Central memory CD4-positive, alpha-beta T cell (primary cell): ENCODE measurements at places on chromosomes 6 and 20.

GRCh38 chr6:20426177-20427082 lies 24.8 kb downstream of the E2F3 start:
- DNase-seq: no peak

DNA sequence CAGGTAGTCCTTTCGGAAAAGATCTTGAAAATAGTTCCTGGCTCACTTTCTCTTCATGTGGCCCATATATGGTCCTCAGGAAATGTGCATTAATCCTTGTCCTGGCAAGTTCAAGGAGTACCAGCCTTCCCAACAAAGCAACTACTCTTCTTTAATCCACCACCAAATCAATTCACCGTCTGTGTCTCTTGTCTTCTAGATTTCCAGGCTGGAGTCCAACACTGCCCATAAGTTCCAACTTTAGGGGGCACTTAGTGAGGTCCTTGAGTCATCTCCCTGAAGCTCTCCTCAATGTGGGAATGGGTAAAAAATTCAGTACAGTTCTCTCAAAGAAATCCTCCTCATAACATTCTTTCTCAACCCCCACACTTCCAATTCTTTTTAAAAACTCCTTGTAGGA lies 6.9 kb upstream of the DAAM2 start:
- no peak for DNase-seq

GRCh38 chr20:4901031-4901818 lies 100.1 kb downstream of the SLC23A2 start:
- no peak for DNase-seq

GRCh38 chr6:28357036-28357435 lies 7.3 kb downstream of the ZKSCAN3 start:
- no peak for DNase-seq

DNA sequence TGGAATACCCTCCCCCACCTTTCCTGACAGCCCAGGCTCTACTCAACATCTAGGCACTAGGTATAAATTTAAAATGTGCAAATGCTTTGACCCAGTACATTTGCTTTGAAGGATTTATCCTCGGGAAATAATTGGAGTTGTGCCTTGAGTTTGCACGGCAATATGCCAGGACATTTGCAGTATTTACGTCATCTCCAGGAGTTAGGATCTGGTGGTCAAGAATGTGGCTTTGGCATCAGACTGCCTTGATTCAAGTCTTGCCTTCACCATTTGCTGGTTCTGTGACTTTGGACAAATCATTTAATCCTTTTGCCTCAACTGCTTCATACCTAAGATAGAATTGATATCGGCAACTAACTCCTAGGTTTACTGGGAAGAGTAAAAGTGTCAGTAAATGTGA lies 169.6 kb downstream of the PLCB1 start:
- no peak for DNase-seq

- DNase-seq: no peak
Observed at GRCh38 chr6:132209351-132209750, 191.9 kb downstream of the MOXD1 start.

DNA sequence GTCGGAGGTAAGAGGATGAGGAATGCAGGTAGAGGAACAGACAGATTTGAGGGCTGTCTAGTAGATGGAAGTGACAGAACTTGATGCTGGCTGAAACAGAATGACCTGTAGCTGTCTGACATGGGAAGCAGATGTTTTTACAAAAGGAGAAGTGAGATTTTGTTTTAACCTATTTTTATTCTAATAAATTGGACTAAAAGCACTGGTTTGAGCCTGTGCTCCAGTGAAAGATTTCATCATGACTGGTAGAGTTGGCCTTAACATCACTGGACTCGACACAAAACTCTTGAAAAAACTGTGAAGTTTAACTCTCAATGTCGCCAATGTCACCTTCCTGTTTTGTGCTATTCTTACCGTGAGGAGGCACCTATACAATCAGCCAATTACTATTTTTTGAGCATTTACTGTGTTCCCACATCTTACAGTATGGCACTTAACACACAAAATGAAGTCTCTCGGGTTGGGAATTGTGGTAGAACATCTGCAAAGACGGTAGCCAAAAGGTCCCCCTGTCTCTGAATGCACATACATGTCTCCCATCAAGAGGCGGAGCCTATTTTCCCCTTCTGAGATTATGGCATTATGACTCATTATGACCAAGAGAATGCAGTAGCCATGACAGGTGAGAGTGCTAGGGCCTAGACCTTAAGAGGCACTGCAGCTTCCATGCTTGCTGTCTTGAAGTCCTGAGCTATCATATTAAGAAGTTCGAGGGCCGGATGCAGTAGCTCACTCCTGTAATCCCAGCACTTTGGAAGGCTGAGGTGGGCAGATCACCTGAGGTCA lies 93.2 kb downstream of the FOXF2 start:
- no peak for DNase-seq

DNA sequence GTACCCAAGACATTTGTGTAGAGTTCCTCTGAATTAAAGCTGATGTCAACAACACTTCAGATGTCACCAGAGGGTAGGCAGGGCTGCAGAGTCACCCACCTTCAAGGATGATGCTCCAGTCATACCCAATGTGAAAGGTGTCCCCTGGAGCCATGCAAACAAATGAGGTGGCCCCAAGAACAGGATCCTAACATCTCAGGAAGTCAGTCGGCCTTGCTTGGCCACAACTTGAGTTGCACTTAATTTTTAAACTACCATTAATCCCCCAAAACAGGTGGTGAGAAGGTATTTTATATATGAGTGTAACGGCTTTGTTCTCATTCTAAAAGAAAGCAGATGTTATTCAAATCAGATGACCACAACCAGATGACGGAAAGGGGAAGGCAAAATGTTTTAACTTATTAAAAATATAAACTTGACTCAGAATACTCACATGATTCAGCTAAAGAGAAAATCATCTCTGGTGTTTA lies 21.1 kb upstream of the SERPINB1 start:
- no peak for DNase-seq

DNA sequence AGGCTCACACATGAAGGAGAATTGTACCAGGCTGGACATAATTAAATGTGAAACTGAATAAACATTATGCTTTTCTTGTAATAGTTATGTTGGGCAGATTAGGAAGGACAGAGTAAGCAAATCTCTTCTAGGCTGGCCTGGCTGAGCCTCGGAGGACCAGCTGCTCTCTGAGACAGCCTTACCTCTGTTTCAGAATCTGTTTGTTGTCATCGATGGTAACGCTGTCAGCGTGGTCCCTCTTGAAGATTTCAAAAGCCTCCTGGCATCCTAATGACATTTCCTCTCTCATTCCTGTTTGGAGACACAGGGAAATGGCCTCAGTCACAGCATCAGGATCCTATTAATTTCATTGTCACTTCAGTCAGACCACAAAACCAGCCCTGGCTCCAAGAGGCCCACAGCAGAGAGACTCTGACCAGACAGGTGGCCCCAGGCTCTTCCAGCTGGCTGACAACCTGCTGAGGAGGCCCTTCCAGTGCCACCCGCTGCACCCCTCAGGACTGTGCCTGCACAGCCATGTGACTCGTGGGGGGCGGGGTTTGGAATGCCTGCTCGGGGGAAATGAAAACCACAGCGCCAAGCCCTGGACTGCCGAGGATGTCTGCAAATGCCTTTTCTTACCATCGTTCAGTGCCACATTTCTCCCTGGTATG lies 108.5 kb upstream of the KCNK16 start:
- DNase-seq: no peak

- no peak for DNase-seq
Observed at GRCh38 chr20:49029203-49029602, 16.9 kb upstream of the CSE1L start.

GRCh38 chr20:54356801-54357200 lies 118.6 kb upstream of the DOK5 start:
- no peak for DNase-seq

DNA sequence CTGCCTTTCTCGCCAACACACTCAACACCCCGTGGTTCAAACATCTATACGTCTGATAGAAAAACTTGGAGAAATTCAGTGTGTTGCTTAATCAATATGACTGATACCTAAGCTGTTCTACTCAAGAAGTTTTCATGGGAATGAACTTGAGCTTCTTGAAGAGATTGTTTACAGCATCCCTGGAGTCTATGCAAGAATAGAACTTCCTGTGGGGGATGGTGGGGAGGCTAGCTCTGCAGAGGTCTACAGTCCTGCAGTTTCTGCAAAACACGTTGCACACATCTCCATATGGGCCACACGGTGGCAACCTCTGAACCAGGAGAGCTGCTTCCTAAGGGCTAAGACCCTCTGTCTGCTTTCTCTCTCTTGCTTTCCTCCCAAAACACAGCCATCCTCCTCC lies 32.7 kb upstream of the FANCE start:
- no peak for DNase-seq

- no peak for DNase-seq
Observed at GRCh38 chr6:133917781-133918180, 28.9 kb downstream of the TCF21 start.

- DNase-seq: no peak
Observed at GRCh38 chr6:170152989-170153388, 137.9 kb downstream of the DLL1 start.

GRCh38 chr6:155544677-155545076 lies 89.0 kb upstream of the NOX3 start:
- no peak for DNase-seq

DNA sequence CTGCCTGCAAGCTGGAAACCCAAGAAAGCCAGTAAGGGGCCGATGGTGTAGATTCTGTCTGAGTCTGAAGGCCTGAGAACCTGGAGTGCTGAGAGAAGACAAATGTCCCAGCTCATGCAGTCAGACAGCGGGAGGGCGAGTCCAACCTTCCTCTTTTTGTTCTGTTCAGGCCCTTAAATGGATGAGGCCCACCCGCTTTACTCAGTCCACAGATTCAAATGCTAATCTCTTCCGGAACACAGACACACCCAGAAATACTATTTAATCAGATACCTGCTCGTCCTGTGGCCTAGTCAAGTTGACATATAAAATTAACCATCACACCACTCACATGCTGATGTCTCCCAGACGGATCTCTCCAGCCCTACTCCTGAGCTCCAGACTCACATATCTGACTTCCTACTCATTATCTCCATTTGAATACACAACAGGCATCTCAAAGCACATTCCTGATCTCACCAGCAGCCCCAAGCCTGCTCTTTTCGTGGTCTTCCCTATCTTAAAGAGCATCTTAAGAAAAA lies 26.7 kb upstream of the SRC start:
- no peak for DNase-seq

GRCh38 chr6:127302728-127303660 lies 36.3 kb downstream of the RNF146 start:
- peak; percentile 42 for DNase-seq

- DNase-seq: peak; percentile 36
Observed at GRCh38 chr6:163956571-163957407, 542.3 kb downstream of the QKI start.

DNA sequence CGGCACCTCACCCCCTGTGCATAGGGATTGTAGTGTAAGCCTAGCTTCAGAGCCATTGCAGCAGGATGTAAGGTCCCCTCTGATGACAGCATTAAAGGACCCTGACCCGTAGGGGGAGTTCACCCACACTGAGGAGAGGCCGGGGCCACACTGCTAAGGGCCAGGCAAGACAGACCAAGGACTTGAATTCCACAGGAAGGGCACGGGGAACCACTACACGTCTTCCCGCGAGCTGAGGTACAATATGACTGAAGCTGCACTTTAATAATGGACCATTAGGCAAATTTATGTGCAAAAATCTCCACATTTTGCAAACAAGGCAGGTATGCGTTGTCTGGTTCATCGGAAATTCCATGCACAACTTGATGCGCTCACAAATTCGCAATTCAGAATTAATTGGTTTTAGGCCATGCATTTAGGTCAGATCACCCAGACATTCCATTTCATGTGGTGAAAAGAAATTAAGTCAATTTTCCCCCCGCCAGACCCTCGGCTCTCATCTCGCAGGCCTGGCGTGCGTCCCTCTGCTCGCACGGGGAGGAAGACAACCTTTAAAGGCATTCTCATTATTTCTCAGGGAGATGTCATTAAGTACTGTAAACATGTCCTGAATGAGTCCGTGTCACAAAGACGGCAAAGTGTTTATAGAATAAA lies 111.8 kb downstream of the FOXA2 start:
- no peak for DNase-seq

DNA sequence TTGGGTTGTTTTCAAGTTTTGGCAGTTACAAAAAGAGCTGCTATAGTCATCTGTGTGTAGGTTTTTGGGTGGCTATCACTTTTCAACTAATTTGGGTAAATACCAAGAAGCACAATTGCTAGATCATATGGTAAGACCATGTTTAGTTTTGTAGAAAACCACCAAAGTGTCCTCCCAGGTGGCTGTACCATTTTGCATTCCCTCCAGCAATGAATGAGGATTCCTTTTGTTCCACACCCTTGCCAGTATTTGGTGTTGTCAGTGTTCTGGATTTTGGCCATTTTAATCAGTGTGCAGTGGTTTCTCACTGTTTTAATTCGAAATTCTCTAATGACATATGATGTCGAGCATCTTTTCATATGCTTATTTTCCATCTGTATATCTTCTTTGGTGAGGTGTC lies 457.5 kb upstream of the ARID1B start:
- no peak for DNase-seq

DNA sequence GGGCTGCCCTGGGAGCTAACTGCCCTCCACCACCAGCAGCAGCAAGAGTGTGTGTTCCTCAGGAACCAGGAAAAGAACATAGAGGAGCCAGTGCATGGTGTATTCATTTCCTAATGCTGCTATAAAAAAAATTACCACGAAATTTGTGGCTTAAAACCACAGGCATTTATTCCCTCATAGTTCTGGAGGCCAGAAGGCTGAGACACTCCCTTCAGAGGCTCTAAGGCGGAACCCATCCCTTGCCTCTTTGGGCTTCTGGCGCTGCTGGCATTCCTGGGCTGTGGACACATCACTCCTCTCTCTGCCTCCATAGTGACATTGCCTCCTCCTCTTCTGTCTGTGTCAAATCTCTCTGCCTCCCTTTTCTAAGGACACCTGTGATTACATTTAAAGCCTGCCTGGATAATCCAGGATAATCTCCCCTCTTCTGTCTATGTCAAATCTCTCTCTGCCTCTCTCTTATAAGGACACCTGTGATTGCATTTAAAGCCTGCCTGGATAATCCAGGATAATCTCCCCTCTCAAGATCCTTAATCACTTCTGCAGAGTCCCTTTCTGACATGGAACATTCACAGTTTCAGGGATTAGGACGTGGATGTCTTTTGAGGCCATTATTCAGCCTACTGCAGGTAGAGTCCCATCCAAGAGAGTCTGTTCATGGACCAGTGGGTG lies 54.7 kb downstream of the NDUFAF5 start:
- no peak for DNase-seq

- DNase-seq: no peak
Observed at GRCh38 chr20:21378259-21378658, 19.1 kb downstream of the NKX2-4 start.

GRCh38 chr6:136468711-136469110 lies 81.5 kb downstream of the MAP7 start:
- DNase-seq: no peak

DNA sequence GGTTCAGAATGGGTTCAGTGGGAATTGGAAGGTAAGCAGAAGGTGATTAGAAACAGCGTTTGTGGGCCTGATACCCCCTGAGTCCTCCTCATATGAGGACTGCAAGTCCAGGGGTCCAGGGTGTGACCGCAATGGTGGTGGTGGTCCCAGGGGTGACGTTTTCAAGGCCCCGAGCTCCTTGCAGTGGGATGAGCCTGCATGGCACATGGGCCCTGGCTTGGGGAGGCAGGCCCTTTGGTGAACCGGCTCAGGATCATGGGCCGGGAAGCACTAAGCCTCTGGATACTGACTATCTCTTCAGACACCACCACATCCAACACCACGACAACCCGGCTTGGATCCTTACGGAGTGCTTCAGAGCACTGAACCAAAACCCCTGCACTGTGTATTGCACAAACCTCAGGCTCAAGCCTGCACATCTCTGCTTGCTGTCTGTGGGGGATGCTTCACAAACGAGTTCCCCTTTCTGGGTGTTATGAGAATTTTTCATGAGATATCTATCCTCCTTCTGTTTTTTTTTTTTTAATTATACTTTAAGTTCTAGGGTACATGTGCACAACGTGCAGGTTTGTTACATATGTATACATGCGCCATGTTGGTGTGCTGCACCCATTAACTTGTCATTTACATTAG lies 67.9 kb downstream of the STK35 start:
- no peak for DNase-seq
